ENCODE measurements at places on chromosomes 2 and 18.

DNA sequence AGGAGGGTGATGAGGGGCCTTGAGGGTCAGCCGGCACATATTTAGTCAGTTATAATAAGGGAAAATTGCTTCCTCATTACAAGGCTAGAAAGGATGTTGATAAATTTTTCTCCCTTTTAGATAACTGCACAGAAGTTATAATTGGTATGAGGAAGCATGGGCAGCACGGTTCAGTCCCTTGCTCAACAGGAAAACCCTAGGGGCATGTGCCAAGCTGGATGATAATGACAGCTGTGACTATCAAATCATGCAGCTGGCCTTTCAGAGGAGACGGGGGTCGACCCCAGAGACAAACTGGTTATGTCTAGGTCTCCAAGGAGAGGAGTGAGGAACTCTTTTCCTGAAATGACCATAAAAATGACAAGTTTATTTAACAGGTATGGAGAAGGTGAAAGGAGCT lies 448.1 kb upstream of the VRK2 start:
- DNase-seq = no peak

DNA sequence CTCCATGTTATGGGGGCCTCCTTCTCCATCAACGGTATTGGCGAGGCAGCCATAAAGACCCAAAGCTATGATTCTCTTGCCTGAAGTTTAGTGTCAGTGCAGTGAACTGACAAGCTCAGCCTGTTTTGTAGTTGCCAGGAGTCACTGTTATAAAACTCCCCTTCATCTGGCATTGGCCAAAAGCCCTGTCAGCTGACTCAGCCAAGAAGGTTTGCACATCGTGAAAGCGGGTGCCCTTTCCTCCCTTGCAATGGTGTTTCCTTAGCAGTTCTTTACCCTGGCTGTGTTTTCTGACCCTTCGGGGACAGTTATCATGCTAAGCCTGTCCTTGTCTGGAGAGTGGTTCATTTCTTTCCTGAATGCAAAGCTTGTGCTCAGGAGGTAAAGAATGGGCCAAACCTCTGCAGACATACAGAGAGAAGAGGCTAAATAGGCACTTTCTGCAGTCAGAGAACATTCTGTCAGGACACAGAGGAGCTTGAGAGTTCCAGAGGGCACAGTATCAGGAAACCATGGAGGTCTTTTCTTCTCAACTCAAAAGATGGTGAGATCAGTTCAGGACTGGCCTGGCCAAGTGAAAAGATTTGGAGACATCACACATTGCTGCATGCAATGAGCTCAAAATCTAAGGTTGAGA lies 414.2 kb downstream of the ZNF521 start:
- DNase-seq = no peak

- no peak for DNase-seq
Measured at GRCh38 chr2:48120759-48121242, 214.5 kb upstream of the FBXO11 start.

DNA sequence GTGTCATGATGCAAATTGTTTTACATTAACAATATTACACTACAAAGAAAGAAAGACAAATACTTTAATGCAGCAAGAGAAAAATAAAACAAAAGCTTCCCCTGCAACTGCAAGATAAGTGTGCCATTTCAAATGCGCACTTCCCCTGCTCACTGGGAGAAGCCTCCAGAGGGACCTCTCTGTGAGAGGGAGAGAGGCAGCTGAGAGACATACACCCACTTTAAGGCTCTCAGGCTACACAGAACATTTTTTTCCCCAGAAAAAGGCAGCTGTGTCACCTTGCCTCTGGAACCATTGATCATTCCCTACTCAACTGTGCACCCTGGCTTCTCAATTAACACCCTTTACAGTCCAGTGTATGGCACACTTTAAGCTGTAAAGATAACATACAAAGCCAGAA lies 75.2 kb downstream of the DPP4 start:
- DNase-seq = no peak

GRCh38 chr2:157526070-157526469 lies 82.2 kb upstream of the CYTIP start:
- no peak for DNase-seq

DNA sequence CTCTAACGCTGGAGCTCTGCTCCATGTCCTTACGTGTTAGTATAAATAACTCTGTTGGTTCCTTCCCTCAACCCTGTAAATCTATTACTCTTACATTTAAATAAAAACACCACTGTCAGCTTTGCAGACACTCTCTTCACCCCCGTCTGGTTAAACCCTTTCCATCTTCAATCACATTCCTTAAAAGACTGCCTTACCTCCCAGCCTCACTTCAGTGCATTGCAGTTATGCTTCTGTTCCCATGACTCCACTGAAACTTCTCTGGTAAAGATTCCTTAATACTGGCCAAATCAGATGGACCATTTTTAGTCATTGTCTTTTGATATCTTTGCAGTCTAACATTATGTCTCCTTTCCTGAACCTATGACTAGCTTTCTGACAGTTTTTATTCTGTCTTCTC lies 61.7 kb downstream of the EML4 start:
- no peak for DNase-seq

DNA sequence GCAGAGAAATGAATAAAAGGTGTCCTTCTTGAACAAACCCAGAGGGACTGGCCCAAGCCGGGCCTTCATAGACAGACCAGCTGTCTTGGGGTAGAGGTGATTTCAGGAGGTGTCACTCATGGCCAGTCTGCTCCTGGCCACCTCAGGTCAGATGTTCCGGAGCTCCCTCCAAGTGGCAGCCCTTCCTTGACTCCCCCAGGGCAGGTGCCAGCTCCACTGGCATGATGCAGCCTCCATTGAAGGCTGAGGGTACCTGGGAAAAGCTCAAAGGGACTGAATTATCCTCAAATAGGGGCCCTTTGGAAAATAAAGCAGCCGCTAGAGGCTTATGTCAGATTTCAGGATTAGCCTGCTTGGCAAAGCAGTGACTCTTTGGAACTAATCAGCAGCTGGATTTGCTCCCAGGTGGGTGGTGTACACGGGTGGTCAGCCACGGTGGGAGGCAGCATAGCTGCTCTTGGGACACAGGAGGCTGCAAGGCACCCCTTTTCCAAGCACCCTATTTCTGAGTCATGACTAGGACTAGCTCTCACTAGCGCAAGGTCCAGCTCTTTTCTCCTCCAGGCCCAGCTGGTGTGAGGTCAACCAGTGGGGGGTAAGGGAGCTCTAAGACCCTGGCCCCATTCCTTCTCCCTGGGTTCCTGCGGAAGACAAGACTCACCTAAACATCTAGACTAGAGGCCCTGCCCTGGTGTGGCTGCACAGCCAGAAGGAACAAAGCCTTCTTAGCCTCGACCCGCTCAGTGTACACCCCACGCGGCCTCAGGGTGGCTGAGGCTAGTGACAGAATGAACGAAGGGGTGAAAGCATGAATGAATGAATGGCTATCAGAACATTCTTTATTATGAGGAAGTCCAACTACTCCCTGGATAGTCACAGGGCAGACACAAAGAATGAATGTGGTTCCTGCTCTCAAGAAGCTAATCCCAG lies 29.3 kb downstream of the HS1BP3 start:
- no peak for DNase-seq

DNA sequence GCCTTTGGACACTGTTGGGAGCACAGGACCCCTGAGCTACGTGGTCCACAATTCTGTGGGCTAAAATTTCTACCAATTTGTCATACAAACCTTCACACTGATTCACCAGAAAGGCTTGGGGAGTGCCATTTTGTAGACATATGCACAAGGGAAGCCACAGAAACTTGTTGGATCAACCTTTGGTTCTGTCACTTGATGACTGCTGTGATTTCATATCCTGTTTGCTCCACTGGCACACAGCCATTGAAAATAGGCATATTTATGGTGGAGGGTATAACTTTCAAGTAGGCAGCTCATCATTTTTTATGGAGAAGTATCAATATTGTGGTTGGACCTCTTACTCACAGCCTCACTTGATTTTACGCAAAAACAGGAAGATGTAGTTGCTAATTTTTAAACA lies 10.5 kb downstream of the NAPG start:
- DNase-seq = no peak

GRCh38 chr2:28394997-28395333 lies 2.3 kb downstream of the FOSL2 start:
- no peak for DNase-seq

DNA sequence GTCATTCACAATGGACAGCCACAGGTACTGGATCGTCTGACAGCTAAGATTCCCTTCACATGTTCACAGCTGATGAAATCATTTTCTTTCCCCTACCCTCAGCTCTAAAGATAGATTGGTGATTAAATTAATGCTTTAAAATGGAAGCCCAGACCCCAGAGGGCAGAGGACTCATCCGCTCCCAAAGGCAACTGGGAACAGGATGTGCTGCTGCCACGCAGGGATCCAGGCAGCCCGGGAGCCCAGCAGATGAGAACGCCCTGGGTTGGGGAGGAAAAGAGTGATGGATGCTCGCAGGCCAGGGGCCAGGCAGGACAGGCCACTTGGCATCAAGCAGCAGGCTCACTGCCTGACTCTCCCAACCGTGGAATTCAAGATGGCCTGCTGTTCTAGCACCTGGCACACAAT lies 41.3 kb downstream of the HDHD2 start:
- no peak for DNase-seq

DNA sequence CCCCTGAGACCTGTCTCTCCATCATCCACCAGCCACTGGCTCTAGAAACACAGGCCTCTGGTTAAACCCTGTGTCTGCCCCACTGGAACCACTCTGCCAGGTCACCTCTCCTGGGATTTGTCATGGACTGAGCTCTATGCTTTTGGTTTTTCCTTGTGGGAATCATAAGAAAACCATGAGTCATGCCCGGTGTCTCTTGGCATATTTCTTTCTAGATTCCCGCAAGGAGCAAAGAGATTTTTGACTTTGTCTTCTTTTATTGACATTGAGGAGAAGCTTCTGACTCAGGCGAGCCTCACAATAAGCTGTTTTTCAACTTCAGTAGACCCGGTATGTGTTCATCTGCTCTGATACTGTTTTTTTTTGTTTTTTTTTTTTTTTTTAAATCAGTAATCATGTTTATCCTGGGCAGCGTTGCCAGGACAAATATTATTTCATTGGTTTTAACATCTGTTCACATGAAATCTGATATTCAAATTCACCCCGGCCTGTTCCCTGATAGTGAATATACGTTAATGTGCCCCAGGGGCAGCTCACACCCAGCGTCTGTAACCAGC lies 207.1 kb downstream of the ACKR3 start:
- DNase-seq = no peak

DNA sequence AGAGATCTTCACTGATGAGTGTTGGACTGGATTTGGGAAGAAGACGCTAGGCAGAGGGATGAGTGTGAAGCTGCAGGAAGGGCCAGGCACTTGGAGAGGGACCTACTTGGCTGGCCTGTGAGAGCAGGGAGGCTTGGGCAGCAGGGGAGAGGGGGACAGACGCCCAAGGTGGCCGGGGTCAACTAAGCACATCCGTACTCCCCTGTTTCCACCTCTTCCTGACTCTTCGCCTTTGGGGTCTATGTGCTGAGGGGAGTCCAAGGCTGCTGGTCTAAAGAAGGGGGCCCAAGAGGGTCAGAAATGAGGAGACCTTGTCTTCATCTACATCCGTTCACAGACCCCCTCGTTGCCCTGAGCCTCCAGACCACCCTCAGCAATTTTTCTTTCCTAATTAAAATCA lies 16.7 kb downstream of the DPYSL5 start:
- no peak for DNase-seq

DNA sequence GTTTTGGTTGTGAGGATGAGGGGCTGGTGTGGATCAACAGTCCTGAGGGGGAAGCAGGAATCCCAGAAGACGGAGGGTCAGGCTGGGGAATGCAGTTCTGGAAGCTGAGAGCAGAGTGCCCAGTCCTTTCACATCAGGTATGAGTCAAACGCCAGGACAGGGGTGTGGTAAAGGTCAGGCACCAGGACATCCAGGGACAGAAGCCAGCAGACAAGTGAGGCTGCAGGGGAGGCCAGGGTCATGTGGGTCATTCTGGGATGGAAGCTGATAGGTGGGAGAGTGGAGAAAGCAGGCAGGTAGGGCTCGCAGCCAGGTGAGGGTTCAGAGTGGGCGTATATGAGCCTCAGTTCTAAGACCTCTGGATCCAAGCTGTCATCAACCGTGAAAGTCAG lies 12.8 kb upstream of the GNLY start:
- DNase-seq = no peak

GRCh38 chr2:140424471-140424870 lies 1644.3 kb upstream of the NXPH2 start:
- DNase-seq = no peak

DNA sequence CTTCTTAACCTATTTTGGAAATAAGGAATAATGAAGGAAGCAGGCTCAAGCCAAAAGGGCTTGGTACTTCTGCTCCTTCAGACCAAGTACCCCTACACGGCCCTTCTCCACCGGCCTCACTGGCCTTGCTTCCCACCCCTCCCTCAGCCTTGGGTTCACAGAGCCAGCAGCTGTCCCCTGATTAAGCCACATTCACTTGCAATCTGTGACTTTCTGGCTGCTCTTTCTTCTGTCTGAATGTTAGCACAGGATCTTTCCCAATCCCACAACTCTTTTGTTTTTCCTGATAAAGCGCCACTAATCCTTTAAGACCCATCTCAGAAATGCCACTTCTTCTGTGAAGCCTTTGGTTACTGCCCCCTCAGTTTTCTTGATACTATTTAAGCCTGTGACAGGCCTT lies 52.4 kb downstream of the REEP1 start:
- DNase-seq = no peak

DNA sequence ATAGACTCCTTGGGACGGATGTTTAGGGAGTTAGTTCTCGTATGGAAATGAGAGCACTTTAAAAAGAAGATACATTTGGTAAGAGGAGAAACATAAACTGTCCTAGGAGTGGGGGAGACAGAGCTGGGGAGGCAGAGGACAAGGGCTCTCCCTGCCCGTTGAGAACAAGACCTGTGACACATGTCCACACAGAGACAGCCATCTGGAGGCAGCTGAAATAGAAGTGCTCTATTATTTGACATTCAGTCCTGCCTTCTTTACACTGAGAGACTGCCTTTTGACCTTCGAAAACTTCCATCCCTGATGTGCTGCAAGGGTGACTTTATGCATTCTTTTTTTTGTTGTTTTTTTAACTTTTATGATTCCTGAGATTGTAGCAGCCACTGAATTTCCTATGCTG lies 150.1 kb downstream of the UXS1 start:
- DNase-seq = no peak

DNA sequence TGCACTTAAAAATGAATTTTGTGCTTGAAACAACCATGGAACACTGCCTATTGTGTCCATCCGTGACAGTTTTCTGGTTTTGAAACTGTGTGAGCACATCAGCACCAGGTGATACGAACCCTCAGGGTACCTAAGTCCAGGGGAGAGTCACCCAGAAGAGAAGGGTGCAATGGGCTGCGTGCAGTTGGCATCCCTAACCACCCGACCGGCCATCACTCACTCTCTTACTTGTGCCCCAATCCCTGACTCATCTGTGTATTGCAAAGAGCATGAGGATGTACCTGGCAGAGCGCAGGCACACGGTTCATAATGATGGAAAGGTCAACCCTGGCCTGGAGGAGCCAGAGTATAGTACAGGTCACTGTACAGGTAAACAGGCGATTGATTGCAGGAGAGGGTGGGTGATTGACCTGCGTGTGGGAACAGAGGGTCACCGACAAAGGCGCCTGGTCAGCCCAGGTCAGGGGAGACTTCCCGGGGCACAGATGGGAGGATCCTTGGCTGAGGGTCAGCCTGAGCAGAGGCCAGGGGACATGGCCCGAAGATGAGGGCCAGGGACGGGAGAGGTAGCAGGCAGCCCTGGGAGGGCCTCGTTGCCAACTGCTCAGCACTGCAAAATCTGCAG lies 160.3 kb downstream of the SEPTIN10 start:
- DNase-seq = no peak

All from GM12864 (cell line).